ENCODE measurements at places on chromosomes 4 and X. TPM values are rescaled to one million over a fixed set of nuclear protein-coding genes. Genes with fewer than 3 reads are reported as not detected.

DNA sequence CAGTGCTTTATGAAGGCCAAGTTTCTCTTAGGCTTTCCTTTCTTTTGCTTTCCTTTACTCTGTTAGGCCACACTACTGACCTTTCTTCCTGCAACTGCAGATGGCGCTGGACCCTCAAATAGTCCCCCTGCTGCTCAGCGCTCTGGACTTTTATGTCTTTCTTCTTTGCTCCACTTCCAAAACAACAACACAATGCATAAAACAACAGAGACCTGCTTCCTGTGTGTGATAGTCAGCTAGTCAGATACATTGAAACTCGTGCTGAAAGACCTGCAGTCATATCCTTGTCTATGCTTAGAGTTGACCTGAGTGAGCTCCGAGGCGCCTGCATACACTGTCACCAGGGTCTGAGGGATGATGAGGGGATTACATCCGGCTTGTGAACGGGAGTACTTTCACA, 108.9 kb upstream of the TEX13D start:
- no peak for DNase-seq
- H3K27ac ChIP-seq, result no peak overlapping the region
- H3K36me3 ChIP-seq, result no peaks in the 10 kb centered on the region
- H3K4me3 ChIP-seq, result no peak overlapping the region
- H3K27me3 ChIP-seq, result peaks cover 4% of the 10 kb centered on the region

DNA sequence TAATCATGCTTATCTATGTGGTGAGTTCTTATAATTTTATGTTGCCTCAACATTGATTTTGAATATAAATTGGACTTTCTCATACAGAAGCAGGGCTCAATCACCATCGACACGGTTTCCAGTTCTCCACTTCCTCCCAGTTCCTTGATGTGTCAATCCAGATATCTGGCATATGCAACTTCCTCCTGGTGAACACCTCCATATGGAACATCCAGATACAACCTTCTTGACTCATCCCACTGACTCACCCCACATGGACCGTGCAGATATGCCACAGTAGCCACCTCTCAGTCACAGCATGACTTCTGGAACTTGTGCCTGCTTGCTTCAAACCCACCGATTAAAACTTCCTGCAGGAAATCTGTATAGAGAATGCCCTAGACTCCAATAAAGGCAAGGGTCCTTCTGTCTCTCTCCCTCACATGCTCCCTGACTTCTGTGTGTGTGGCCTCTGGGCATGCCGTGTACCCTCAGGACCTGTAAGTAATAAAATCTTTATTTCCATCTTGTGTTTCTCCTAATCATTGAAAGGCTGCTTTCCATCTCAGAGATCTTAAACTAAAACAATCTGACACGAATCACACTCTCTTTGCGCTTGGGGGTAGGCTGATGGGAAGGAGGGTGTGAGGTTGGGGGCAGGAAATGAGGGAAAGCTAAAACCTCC, 67.0 kb downstream of the HTRA3 start:
- H3K27ac ChIP-seq, result no peak overlapping the region
- H3K4me3 ChIP-seq, result no peak overlapping the region
- H3K4me1 ChIP-seq, result no peaks in the 10 kb centered on the region
- no peaks in the 10 kb centered on the region for H3K36me3 ChIP-seq
- DNase-seq, result no peak

- no peaks in the 10 kb centered on the region for H3K36me3 ChIP-seq
- no peak overlapping the region for H3K4me3 ChIP-seq
- DNase-seq, result no peak
Measured at GRCh38 chr4:13905543-13905942, 278.0 kb upstream of the BOD1L1 start.

DNA sequence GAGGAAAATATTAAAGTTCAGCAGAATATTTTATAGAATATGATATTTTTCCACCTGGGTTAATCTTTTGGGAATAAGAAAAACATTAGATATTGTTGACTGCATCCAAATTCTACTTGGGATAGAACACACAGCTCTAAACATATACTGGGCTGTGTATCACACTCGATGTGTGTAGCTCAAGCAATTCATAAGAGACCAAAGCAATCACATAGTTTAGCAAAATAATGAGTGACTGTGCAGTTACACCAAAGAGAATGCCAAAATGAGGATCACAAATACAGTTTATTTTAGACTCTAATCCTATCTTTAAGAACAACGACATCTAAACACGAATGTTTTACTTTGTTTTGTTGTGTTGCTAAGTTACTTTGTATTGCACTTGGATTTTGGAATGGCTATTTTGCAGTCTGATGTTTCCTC, 101.2 kb downstream of the CBR4 start:
- peaks cover 20% of the 10 kb centered on the region for H3K36me3 ChIP-seq
- peaks cover 24% of the 10 kb centered on the region for H3K4me1 ChIP-seq
- no peaks in the 10 kb centered on the region for H3K27me3 ChIP-seq
- no peak for DNase-seq
- no peak overlapping the region for H3K27ac ChIP-seq
- H3K4me3 ChIP-seq, result no peak overlapping the region

- no peaks in the 10 kb centered on the region for H3K4me1 ChIP-seq
- H3K4me3 ChIP-seq, result no peak overlapping the region
- no peak for DNase-seq
- H3K27ac ChIP-seq, result no peak overlapping the region
- no peaks in the 10 kb centered on the region for H3K36me3 ChIP-seq
- peaks cover 6% of the 10 kb centered on the region for H3K27me3 ChIP-seq
Measured at GRCh38 chr4:5185551-5185950, 134.3 kb downstream of the STK32B start.

- no peak for DNase-seq
Measured at GRCh38 chr4:7653510-7654369, 219.0 kb upstream of the PSAPL1 start.

- no peaks in the 10 kb centered on the region for H3K27me3 ChIP-seq
- H3K4me3 ChIP-seq, result no peak overlapping the region
- peaks cover 3% of the 10 kb centered on the region for H3K36me3 ChIP-seq
- H3K27ac ChIP-seq, result no peak overlapping the region
Measured at GRCh38 chr4:157358439-157358838, 137.9 kb downstream of the GRIA2 start.

- H3K4me3 ChIP-seq, result no peak overlapping the region
- H3K36me3 ChIP-seq, result no peaks in the 10 kb centered on the region
- no peak for DNase-seq
- peaks cover 8% of the 10 kb centered on the region for H3K4me1 ChIP-seq
- H3K27ac ChIP-seq, result no peak overlapping the region
Measured at GRCh38 chr4:54165438-54165837, 63.7 kb upstream of the PDGFRA start.

DNA sequence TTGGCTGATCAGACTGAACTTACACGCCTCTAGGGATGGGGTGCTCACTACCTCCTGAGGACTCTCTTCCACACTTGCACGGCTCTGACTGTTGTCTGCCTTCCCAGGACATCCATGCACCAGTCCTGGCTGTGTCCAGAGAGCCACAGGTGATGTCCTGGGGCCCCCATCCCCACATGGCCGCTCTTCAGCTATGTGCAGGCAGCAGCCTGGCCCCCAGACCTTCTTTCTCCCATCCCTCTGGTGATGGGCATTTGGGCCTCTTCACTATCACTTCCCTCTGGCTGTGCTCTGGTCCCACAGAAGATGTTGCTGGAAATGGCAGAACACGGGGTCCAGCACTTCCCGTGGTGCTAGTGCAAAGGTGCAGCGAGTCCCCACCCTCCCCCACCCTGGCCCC, 40.9 kb upstream of the HMX1 start:
- DNase-seq, result peak; percentile 45
- no peak overlapping the region for H3K4me3 ChIP-seq
- H3K27ac ChIP-seq, result no peak overlapping the region
- no peaks in the 10 kb centered on the region for H3K36me3 ChIP-seq
- peaks cover 36% of the 10 kb centered on the region for H3K27me3 ChIP-seq

DNA sequence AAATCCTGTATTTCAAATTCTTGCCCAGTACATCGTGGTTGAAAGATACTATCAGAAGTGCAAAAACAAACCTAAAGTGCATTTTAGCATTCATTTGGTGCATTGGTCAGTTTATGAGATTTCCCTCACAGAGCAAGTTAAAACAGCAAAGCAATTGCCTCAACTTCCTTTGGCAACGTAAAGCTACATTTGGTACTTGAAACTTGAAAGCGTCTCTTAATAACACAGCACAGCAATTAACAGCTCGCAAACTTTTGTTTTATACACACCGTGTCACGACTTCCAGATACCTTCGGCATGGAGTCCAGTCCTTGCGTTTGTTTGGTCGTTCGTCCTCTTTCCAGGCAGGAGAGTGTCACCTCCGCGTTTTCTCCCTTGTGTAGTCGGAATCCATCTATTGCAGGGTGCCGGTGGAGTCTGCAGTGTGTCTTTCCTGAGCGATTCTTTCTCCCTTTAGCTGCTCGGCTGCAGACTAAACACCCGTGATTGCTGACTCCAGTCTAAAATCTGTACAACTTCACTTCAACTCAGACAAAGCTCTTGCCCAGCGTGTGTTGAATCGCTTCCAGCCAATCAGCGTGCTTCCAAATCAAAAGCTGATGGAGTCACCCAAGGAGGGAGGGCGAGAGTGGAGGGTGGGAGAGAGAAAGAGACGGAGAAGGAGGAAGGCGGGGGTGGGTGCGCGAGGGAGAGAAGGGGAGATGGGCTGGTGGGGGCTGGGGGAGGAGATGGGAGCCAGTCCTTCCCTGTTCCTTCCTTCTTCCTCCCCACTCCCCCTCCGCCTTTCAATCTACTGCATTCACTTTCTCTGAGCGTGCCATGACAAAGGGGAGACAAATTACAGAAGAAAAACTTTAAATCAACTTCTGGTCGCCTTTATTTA, at the start of gene PCDH18:
TSS of gene PCDH18 (minus strand) at position 509 of the 883 bp plus-strand sequence. CDS start at position 103, 406 bp downstream.
- peaks cover 37% of the 10 kb centered on the region for H3K36me3 ChIP-seq
- DNase-seq, result peak; percentile 79
- H3K27me3 ChIP-seq, result no peaks in the 10 kb centered on the region
- H3K4me3 ChIP-seq, result no peak within 1 kb of the TSS
- H3K27ac ChIP-seq, result no peak within 1 kb of the TSS
- peaks cover 9% of the 10 kb centered on the region for H3K4me1 ChIP-seq

DNA sequence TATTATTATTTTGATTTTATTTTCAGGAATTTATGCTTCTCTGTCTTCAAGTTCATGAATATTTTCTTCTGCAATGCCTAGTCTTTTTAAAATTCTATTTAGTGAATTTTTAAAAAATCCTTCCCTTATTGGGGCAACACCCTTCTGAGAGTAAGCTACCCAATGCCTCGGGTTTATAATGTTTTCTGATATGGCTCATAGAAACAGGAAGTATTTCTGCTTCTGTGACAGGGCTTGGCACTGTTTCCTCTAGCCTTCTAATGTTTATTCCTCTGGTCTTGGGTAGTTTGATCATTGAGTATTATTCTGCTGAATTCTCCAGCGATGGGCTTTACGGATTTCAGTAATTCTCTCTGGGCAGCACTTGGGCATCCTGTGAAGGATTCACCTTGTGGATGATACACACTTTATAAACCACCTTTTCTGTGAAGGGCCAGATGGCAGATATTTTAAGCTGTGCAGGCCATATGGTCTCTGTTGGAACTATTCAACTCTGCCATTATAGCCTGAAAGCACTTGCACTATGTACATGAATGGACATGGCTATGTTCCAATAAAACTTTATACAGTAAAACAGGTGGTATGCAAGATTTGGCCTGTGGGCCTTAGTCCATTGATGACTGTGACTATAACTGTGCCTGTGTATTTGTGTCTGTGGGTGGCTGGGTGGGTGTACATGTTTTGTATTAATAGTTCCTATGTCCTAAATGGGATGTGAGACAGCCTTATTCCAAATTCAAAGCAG, 95.9 kb upstream of the FAT1 start:
- no peaks in the 10 kb centered on the region for H3K27me3 ChIP-seq
- no peaks in the 10 kb centered on the region for H3K36me3 ChIP-seq
- peaks cover 9% of the 10 kb centered on the region for H3K4me1 ChIP-seq
- no peak for DNase-seq

DNA sequence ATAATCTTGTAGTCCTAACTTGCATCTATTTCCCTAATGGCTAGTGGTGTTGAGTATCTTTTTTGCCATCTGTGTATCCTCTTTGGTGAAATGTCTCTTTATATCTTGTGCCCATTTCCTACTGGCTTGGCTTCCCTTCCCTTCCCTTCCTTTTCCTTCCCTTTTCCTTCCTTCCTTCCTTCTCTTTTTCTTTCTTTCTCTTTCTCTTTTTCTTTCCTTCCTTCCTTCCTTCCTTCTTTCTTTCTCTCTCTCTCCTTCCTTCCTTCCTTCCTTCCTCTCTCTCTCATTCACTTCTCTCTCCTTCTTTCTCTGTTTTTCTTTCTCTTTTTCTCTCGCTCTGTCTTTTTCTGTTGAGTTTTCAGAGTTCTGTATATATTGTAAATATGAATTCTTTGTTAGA, 61.5 kb upstream of the SLC4A4 start:
- H3K4me1 ChIP-seq, result peaks cover 3% of the 10 kb centered on the region
- no peaks in the 10 kb centered on the region for H3K27me3 ChIP-seq

DNA sequence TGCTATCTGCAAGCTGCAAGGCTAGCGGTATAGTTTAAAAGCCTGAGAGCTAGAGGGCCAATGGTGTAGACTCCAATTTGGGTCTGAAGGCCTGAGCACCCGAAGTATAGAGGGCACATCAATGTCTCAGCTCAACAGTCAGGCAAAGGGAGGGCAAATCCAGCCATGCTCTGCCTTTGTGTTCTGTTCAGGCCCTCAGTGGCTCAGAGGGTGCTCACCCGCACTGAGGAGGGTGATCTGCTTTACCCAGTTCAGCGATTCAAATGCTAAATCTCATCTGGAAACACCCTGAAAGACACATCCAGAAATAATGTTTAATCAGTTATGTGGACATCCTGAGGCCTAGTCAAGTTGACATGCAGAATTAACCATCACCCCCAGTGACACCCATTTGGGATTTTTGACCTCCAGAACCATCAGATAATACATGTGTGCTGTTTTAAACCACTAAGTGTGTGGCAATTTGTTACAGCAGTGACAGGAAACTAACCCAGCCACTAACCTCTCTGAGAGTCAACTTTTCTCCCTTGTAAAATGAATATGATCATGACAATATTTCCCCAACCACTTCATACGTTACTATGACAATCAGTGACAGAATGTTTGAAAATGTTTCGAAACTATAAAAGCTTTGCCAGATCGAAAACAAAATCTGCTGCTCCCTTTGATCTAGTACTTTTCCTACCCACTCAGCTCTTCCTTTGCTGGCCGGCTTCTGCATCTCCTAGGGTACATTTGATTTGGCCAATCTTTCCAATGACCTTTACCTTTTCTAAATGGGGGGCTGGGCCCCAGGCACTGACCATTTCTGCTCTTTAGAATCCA, 8.4 kb upstream of the TBL1X start:
- no peaks in the 10 kb centered on the region for H3K27me3 ChIP-seq
- peak overlapping the region; percentile 16 for H3K27ac ChIP-seq
- no peaks in the 10 kb centered on the region for H3K4me1 ChIP-seq
- H3K4me3 ChIP-seq, result no peak overlapping the region

The SMPX gene
- 0.95 TPM for total RNA-seq

The IL21 gene
- not detected for total RNA-seq

The MAGEA3 gene
- total RNA-seq, result not detected

The S100G gene
- total RNA-seq, result 30.8 TPM

The MAPK10 gene
- total RNA-seq, result 7.9 TPM

The BTK gene
- 0.34 TPM for total RNA-seq

The GYG2 gene
- total RNA-seq, result 19.7 TPM

The ERAS gene
- total RNA-seq, result not detected

The NDUFB11 gene
- 103 TPM for total RNA-seq

The IGBP1 gene
- 60.4 TPM for total RNA-seq

The HTN1 gene
- not detected for total RNA-seq

The SPANXA2 gene
- not detected for total RNA-seq

The VEGFC gene
- 3.2 TPM for total RNA-seq
